CD4-positive, alpha-beta T cell treated with Interleukin-6 at 100 ng/mL for 8 hours (primary cell): ENCODE measurements at places on chromosomes 13 and 19.
A peak's percentile ranks its signal among the peaks of the same experiment; 100 is the strongest.

GRCh38 chr19:3736106-3736724 is 25.3 kb downstream of the APBA3 start:
- DNase-seq, result no peak

DNA sequence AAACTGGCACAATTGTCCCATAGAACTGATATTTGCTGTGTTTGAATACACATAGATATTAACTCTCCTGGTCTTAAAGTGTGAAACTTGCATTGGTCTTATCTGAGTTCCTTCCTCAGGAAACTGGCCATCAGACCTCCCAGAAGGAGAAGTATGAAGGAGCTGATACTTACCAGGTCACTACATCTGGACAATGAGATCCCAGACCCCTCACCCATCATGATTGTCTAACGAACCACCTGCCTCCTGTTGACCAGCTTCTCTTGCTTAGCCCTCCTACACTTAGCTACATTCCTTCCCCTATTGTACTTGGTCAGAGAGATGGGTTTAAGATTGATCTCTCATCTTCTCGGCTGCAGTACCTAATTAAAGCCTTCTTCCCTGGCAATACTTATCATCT is 413.3 kb downstream of the KCTD12 start:
- no peak for DNase-seq

DNA sequence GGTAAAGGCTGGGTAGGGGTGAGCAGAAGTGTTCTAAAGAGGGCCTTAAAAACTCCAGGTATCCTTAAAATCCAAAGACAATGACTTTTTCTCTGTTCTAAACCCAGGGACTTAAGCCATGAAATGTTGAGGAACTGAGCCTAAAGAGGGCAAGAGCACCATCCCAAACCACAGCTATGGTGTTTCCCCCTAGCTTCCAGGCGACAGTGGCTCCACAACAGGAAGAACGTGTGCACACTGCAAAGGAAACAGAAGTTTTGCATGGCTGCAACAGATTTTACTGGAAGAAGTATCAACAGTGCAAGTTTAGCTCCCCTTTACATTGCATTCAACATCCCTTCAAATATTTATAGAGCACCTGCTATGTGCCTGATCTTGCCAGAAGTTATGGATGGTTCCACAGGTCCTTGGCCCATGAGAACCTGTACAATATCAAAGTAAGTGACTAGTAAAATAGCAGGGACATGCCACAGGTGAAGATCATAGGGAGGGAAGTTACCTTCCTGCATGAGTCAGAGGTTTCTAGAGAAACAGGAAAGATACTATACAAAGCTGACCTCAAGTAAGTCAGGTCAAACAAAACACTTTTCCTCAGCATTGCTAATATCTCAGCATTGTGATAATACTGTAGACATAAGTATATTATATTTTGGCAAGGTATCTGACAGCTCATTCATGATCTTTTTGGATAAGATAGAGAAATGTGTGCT is 8.4 kb upstream of the KCTD12 start:
- no peak for DNase-seq

DNA sequence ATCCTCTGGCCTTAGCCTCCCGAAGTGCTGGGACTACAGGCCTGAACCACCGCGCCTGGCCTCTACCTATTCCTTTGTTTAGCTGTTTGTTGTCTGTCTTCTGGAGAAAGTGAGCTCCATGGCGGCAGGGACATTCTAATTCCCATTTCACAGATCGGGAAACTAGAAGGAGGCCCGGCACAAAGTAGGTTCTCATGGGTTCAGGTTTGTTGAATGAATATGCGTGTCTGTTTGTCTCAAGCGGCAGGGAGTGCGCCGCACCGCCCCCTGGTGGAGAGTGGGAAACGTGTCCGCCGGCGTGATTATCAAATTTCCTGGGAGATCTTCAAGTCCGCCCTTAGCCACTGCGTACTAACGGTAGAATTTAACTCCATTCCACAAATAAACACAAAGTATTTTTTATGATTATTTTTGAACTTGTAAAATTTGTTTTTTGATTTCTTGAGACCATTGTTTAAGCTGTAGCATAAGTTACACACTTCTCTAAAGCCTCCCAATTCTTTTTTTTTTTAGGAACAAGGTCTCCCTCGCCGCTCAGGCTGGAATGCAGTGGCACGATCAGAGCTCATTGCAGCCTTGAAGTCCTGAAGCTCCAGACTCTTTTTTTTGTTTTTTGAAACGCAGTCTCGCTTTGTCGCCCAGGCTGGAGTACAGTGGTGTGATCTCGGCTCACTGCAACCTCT is 8.9 kb upstream of the CCDC9 start:
- DNase-seq, result peak; percentile 75

- no peak for DNase-seq
Measured at GRCh38 chr13:24215126-24215525, 54.6 kb downstream of the SPATA13 start.

DNA sequence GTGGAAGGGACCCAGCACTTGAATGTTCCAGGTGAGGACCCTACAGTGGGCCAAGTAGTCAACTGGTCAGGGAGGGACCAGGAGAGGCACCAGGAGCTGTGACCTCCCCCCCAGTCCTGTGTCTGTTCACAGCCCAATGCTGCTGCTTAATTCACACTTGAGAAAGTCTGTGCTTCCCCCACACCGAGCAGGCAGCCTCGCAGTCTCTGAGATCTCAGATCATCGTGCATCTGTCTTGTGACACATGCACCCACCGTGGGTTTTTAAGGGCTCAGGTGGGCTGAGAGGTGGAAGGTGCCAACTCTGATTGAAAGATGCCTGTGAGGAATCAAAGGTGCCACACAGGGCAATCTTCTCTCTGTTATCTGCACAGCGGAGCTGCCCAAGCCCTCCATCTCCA is 6.2 kb downstream of the CEACAM5 start:
- DNase-seq, result no peak

DNA sequence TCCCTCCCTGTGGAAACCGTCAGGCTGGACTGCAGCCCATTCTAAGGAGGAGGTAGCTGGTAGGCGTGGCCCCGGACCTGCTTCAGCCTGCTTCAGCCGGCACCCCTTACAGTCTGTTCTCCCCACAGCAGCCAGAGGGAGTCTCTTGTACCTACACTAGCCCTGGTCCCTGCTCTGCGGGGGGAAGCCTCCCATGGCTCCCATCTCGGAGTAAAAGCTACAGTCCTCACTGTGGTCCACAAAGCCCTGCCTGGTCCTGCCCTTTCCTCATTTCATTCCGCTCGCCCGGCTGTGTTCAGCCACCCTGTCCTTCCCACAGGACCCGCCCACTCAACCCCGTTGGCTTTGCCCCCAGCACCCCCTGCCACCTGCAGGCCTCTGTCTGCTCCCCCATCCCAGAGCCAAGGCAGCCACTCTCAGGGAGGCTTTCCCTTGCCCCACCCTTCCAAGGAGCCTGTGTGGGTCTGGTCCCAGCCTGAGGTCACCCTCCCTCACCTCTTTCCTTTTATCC is 1.3 kb downstream of the PGLYRP1 start:
- no peak for DNase-seq

- no peak for DNase-seq
Measured at GRCh38 chr19:41500443-41500842, 57.5 kb downstream of the ERICH4 start.

DNA sequence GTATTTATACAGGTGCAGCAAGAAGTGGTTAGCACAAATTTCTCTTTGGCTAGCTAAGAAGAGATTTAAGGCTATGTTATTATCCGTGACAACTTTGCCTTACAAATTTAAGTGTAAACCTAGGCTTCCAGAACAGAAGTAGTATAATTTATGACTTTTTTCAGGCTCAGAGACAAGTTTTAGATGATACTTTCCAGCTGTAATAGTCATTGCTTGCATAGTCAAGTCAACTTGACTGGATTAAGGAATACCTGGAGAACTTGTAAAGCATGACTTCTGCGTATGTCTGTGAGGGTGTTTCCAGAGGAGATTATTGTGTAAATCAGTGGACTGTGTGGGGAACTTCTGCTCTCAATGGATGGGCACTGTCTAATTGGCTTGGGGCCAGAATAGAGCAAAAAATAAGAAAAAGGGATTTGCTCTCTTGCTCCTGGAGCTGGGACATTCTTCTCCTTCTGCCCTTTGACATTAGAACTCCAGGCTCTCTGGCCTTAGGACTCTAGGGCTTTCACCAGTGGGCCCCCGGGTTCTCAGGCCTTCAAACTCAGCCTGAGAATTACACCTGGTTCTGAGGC is 33.0 kb downstream of the CYSLTR2 start:
- no peak for DNase-seq

DNA sequence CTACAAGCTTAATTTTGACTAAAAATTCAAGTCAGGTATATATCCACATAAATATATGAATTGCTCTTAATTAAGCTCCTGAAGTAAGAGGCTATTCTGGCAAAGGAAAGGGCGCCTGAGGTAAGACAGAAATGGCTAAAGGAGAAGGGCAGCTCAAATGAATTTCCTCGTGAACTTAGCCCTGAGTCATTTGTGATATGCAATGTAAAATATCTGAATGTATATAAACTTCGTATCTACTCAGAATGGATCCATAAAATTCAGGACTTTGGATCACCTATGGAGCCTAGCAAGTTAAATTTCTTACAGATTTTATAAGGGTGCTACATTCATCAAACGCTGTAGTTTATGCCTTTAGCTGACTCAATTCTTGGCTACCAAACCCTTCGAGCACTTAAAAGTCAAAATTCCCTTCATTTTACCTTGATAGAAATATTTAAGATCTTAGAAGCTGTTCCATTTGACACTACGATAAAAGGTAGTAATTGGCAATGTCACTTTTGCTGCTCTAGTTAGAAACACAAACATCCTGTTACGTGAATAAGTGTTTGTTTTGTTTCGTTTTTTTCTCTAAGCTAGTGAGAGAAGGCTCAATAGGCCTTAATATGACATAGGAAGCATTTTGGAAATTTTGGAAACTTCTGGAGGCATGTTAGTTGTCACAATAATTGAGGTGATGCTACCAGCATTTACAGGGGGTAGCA is 69.2 kb downstream of the DIAPH3 start:
- DNase-seq, result no peak

DNA sequence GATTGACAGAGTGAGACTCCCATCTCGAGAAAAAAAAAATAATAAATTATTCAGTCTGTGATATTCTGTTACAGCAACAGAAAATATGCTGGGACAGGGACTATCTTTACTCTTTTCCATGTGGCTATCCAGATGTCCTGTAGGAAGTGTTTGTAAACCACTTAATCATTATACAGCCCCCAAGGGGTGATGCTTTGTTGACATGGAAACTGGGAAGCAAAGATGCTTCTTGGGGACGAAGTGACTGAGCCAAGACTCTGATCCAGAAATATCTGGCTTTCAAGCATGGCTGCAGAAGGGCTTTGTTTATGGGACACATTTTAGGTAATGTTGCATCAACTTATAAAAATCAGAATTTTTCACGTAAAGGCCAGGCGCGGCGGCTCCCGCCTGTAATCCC is 5.4 kb downstream of the ZNF8 start:
- DNase-seq, result no peak

GRCh38 chr13:109087916-109088623 is 458.7 kb downstream of the MYO16 start:
- DNase-seq, result no peak

DNA sequence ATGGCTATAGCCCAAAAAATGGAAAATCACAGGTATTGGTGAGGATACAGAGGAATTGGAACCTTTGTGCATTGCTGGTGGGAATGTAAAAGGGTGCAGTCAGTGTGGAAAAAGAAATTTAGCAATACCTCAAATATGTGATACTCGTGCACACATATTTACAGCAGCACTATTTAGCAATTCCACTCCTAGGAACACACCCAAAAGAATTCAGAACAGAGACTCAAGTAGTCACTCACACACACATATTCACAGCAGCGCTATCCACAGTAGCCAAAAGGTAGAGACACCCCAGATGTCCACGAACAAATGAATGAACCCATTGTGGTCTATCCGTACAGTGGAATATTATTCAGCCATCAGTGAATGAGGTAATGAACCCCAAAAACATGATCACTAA is 114.0 kb downstream of the COL4A2 start:
- DNase-seq, result no peak

- DNase-seq, result no peak
Measured at GRCh38 chr19:13554506-13555240, 48.4 kb upstream of the CACNA1A start.

DNA sequence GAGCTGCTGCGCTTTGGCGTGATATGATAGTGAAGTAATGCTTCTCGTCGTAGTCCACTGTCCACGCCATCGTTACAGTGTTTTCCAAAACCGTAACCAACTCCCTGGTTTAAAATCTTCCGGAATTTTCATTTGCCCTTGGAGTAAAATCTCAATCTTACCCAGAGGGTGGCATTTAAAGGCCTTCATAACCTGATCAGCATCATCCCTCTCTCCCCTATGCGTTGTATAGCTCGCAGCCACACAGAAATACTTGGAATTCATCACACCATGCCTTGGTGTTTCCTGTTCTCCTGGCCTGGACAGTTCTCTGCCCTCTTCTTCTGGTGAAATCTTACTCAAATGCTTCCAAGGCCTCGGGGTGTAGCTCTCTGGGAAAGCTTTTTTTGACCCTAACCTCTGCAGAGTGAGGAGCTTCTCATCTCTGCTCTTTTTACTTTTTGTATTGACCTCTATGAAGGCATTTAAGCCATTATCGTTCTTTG is 839 bp downstream of the MPHOSPH8 start:
- no peak for DNase-seq

DNA sequence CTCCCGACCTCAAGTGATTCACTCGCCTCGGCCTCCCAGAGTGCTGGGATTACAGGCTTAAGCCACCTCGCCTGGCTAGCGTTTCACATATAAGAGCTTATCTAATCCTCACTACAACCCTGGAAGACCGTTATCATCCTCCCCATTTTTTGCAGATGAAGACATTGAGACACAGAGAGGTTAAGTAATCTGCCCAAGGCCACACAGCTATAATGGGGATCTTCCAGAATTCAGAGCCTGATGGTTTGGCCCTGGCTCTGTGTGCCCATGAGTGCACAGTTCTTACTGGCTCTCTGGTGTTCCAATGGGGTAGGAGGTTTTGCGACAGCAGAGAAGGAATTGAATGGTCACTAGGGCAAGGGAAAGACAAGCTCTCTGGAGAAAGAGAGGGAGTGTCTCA is 16.8 kb upstream of the KCTD15 start:
- DNase-seq, result no peak

DNA sequence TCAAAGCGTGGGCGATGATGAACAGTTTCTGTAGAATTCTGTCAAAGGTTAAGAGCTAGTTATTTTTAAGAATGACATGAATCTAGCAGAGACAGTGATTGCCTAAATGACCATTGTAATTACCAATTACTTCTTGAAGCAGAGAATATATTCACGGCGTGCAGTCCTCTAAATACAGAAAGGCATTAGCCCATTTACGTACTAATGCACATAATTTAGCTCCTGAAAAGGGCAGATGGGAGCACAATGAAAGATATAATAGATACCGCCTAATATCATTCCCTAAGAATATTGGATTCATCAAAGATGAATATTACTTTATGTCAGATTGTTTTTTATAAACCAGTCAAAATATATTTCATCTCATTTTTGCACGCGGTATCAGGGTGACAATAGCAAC is 212.4 kb downstream of the URI1 start:
- DNase-seq, result no peak

- no peak for DNase-seq
Measured at GRCh38 chr19:34165295-34165738, 7.0 kb upstream of the LSM14A start.

DNA sequence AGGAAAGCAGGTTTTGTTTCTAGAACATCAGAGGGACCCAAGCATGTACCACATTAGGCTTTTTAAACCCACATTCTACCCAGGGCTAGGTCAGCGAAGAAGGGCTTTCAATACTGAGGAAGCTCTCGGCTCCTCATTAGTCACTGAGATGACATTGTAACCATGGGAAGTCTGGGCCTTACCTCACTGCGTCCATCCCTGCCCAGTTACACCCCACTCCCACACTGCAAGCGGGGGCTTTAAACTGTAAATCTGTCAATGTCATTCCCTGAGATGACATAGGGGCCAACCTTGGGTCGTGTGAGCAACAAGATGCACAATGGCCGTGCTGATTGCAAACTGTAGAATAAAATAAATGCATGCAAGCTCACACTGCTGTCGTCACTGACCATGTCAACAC is 21.7 kb upstream of the TFDP1 start:
- DNase-seq, result no peak
